Cerebellum (tissue), 4 donors: ENCODE measurements at places on chromosomes 6 and 20. TPM values are rescaled to one million over a fixed set of nuclear protein-coding genes. Genes with fewer than 3 reads are reported as not detected.

Gene TAF8
- 14.9 TPM for total RNA-seq

Gene DSP
- 9.9 TPM for total RNA-seq

- DNase-seq = no peak
These were observed 509.2 kb downstream of the FRK start for GRCh38 chr6:115551527-115551926.

DNA sequence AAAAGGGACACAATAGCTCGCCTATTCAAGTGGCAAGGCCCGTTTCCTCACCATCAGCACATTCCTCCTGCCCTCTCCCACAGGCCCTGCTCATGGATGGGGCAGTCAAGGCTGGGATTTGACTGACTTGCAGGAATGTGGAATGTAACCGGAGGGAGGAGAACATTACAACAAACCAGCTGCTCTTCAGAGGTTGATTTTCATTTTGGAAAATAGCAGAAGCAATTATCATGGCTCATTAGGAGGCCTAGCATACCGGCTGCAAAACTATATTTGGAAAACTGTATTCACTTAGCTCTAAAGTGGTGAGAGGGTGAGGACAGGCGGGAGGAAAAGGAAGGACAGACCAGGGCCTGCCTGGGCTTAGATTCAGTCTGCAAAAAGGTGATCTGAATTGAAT is 283.7 kb downstream of the CD83 start:
- no peak for DNase-seq

GRCh38 chr6:109322825-109323224 is 59.4 kb downstream of the CD164 start:
- DNase-seq = no peak

DNA sequence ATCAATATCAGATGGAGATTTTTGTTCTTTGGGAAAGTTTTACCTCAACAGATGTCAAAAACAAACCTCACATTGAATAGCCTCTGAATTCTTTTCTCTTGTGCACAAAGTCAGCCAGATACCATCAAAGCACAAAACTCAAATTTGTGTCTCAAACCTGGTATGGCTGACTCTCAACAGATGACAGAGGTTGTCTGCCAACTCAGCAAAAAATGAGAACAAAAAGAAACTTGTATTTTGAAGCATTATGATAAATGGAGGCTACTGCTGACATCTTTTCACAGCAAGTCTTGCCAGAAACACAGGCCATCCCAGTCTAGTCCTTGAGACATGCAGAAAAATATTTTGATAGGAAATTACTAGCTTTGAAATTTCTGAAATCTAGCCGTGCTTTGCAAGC is 79.8 kb downstream of the KIF16B start:
- no peak for DNase-seq

- no peak for DNase-seq
These were observed 53.3 kb upstream of the LGSN start for GRCh38 chr6:63372951-63373533.

DNA sequence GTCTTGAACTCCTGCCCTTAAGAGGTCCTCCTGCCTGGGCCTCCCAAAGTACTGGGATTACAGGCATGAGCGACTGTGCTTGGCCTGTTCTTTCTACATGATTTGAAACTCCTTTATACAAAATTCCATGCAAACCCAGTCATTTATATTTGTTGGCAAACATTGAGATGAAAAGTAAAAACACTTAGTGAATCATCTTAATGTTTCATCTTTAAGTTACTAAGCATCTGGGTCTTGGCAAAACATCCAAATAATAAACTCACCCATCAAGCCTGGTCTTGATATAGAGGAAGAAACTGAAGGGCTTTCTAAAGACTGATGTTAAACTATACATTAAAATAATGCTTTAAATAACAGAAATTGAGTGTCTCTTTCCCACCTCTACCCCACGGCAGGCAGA is 95.1 kb downstream of the FUT9 start:
- DNase-seq = no peak
